ENCODE measurements at places on chromosomes 13 and 19. TPM values are rescaled to one million over a fixed set of nuclear protein-coding genes. Genes with fewer than 3 reads are reported as not detected.

GRCh38 chr19:3849092-3849491 lies 19.7 kb downstream of the ZFR2 start:
- DNase-seq, result peak; percentile 33

GRCh38 chr13:34435338-34435737 lies 506.7 kb upstream of the NBEA start:
- DNase-seq, result no peak

The CCDC70 gene
- total RNA-seq, result not detected

The PTPRH gene
- 0.63 TPM for total RNA-seq

The DCLK1 gene
- total RNA-seq, result 15.4 TPM

GRCh38 chr13:74073274-74073673 lies 60.9 kb downstream of the KLF12 start:
- no peak for DNase-seq

The DENND1C gene
- total RNA-seq, result 6.3 TPM

GRCh38 chr19:6576869-6577475 lies 14.0 kb downstream of the CD70 start:
- DNase-seq, result no peak

DNA sequence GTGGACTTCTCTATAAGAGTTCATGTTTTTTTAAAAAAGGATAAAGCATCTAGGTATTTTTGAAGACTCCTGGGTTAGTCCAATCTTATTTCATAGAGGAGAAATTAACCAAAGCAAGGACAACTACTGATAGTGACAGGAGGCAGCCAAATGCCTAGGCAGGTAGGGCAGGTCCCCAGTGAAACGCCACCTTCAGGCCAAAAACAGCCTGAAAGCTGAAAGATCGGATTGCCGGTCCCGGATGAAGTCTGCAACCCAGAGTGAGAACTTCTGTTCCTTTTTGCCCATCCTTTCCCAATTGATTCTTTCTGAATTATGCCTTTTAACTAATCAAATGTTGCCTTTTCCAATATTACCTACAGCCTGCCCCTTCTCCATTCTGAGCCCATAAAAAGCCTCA lies 6.1 kb upstream of the GGACT start:
- peak; percentile 63 for DNase-seq

The OVOL3 gene
- not detected for total RNA-seq

GRCh38 chr13:99214232-99214631 lies 13.6 kb downstream of the UBAC2 start:
- no peak for DNase-seq

DNA sequence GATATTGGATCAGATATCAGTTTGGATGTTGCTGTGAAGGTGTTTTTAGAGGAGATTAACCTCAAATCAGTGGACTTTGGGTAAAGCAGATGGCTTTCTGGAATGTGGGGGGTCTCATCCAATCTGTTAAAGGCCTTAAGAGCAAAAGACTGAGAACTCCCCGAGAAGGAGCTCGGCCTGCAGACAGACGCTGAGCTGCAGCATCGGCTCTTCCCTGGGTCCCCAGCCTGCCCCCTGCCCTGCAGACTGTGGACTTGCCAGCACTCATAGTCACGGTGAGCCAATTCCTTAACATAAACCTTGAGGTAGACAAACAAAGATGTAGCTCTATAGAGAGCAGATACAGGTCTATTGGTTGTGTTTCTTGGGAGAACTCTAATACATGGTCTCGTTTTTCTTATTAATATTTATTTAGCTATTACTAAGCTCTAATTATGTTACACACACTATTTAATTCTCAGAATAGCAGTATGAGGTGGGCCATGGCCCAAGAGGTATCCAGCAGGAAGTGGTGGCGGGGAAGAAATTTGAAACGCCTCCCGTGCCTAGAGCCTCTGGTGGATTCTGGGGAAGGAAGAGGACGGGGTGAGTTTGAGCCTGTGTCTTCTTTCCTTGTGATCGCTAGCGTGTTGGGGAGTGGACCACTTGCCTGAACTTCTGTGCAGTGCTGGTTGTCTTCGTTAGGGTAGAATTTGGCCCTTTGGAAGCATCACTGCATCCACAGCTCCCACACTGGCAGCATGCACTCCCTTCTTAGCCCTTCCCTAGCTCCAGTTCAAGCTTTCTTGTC lies 305.3 kb downstream of the TEX29 start:
- no peak for DNase-seq

GRCh38 chr13:35791184-35791851 lies 314.8 kb upstream of the MAB21L1 start:
- DNase-seq, result no peak

- DNase-seq, result no peak
Observed at GRCh38 chr19:32977280-32977679, 5.2 kb downstream of the FAAP24 start.

- no peak for DNase-seq
Observed at GRCh38 chr13:23959231-23959862, 62.0 kb upstream of the C1QTNF9B start.

DNA sequence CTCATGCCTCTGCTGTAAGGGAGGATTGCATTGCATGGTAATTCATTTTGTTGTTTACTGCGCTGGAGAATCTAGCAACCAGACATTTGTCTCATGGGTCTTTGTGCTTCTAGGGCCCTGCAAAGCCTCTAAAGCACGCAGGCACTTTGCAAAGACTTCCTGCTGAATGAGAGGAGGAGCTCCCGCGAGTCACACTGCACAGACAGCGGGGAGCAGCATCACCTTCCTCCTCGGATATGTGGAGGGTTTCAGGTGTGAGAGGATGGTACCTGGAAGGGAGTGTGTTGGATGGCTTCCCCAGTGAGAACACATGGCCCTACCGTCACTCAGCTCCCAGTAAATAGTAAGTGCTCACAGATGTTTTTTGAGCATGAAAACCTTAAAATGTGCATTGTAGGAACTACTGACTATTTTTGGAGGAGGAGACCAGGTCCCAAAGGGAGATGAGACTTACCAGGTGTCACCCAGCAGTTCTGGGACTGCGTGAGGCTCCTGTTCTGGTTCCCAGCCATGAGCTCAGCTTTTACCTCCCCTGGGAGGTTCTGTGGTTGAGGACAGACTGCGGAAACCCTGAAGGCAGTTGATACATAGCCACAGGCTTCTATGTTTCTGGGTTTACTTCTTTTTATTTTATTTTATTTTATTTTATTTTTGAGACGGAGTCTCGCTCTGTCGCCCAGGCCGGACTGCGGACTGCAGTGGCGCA lies 278.0 kb downstream of the FGF9 start:
- no peak for DNase-seq

GRCh38 chr19:873561-874041 lies 14.1 kb downstream of the CFD start:
- DNase-seq, result no peak

The STK24 gene
- total RNA-seq, result 134 TPM

DNA sequence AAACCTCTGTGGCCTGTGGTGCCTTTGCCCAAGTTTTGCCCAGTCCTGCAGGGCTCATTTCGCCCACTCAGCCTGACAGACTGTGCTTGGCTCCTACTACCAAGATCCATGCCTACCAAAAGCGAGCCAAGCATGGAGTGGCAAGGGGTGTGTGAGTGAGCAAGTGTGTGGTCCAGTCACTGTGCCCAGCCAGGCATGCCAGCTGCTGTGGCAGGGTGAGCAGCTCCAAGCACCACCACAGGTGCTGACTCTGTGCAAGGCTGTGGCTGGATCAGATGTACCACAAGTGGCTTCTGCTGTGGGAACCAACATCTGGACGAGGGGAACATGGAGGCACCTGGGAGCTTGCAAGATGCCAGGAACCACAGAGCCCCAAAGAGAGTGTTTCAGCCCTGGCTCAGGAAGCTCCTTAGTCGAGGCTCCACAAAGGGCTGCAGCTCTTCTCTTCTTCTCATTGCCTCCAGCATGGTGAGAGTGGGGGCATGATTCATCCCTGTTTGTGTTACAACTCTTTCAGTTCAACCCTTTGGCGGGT lies 1564.2 kb upstream of the MIR17HG start:
- DNase-seq, result no peak

DNA sequence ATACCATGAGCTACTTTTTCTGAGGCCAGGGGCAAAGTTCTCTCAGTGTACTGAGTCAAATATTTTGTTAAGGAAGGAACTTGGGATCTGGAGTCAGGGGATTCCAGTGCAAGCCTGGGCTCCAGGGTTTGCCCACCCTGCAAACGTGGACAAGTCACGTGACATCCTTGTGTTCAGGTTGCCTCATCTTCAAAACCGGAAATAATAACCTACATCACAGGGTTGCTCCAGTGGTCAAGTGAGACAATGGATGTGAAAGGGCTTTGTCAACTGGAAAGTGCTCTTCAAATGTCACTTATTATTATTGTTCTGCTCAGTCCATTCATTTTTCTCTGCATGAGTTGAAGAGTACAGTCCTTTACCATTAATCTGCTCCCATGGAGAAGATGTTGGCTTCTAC lies 414.9 kb downstream of the COG6 start:
- no peak for DNase-seq

DNA sequence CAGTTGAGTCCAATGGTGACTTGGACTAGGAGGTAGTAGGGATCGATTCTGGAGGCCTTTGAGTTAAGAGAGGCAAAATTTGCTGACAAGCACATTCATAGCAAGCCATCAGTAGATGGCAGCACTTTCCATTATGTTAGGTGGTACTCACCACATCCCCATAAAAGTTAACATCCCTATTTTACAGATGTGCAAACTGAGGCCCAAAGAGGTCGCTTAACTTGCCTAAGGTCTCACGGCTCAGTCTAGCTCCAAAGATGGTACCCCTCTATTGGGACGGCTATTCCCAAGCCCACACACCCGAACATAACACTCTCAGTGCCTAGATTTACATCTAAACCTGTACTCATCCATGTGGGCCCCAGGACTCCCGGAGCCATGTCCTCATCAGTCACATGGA lies 21.5 kb upstream of the FOSB start:
- DNase-seq, result no peak

GRCh38 chr19:17243830-17244617 lies 1.7 kb downstream of the NR2F6 start:
- DNase-seq, result peak; percentile 58

DNA sequence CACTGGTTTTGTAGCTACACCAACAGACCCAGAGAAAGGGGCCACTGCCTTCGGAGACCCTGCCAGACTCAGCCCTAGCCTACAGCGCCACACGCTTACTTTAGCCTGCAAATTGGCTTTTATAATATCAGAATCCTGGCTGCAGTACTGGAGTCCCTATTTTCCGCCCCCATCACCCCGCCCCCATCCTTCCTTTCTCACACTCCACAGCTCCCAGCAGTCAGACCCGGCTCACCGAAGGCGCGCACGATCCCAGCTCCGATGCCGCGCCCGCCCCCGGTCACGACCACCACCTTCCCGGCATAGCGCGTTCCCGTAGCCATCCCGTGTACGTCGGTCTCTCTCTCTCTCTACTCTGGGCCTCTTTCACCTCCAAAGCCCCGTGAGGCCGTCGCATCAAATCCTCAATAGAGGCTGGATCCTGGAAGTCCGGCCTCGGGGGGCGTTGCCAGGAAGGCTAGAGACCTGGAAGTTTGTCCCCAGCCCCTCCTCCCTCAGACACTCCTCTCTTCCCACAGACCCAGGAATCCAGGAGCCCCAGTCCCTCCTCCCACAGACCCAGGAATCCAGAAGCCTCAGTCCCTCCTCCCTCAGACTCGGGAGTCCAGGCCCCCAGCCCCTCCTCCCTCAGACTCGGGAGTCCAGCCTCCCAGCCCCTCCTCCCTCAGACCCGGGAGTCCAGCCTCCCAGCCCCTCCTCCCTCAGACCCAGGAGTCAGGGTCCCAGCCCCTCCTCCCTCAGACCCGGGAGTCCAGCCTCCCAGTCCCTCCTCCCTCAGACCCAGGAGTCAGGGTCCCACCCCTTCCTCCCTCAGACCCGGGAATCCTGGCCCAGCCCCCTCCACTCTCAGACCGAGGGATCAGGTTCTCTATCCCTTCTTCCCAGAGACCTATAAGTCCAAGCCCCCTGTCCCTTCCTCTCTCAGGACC lies at the start of gene HSD17B14:
Gene HSD17B14, minus strand, starts transcription at position 403 of the 929 bp plus-strand sequence. Its CDS starts 80 bp downstream, at position 323.
- peak; percentile 79 for DNase-seq

GRCh38 chr13:28528848-28529247 lies 33.9 kb upstream of the FLT1 start:
- no peak for DNase-seq

DNA sequence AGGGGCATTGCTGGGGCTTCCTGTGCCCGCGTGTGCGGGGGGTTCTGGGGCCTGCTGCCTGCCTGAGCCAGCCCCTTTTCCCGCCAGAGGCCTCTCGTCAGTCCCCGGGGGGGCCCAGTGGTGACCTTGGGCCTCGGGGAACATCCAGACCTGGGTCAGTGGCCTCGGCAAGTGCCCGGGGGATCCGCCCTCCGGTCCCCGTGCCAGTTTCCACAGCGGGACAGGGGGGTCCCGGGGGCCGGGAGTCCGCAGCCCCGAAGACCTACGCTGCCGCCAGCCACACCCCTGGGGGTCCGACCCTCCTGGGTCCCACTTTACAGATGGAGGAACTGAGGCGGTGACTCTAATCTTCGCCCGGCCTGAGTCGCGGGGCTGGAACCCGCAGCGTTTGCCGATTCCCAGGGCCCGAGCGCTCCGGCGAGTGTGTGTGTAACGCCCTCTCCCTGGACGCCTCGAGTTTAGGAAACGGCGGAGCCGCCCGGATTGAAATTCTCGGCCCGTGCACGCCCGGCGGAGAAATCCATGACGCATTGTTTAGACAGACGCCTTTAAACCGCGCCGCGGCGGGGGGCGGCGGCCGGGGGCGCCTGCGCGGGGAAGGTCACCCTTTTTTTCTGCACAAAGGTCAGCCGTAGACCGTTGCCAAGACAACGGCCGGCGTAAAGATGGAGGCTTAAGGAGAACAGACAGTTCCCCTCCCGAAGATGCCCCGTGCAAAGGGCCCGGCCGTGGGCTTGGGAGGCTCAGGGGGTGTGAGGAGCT lies 39.3 kb downstream of the EFNA2 start:
- peak; percentile 64 for DNase-seq

- DNase-seq, result no peak
Observed at GRCh38 chr19:47802521-47803043, 1.8 kb downstream of the TPRX1 start.

The OLFM4 gene
- total RNA-seq, result 0.14 TPM
